ENCODE measurements at places on chromosomes 16 and 17.

GRCh38 chr17:79919862-79920720, 80.9 kb upstream of the CBX4 start:
- DNase-seq, result no peak

GRCh38 chr17:75561927-75562603, 25.5 kb upstream of the MYO15B start:
- no peak for DNase-seq

DNA sequence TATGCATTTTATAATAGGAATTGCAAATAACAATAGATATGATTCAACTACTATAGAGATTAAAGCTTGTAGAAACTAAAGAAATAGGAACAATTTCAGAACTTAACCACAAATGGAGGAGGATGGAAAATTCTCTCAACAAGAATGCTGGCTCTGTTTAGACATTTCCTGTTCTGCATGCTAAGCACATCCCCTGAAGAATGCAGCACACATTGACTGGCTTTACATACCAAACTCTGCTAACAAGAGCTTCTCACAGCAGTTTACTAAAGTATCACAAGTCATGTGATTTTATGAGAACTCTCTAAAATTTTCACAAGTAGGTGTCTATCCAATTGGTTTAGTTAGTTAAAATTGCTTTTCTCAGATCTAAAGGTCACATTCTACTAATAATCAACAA, 85.2 kb downstream of the SPAG9 start:
- peak; percentile 64 for DNase-seq

DNA sequence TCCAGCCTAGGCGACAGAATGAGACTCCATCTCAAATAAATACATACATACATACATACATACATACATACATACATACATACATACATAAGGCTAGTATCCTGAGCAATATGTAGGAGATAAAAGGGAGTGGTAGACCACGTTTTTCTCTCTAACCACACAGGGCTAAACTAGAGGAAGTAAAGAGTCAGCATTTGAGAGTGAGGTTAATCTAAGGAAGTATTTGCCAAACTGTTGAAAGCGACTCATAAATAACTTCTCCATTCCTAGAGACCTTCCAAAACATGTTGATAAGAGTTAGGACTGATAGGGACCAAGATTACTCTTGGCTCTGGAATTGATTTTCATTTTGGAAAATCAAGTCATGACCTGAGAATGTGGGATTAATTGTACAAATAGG, 68.9 kb downstream of the NEUROD2 start:
- DNase-seq, result no peak

DNA sequence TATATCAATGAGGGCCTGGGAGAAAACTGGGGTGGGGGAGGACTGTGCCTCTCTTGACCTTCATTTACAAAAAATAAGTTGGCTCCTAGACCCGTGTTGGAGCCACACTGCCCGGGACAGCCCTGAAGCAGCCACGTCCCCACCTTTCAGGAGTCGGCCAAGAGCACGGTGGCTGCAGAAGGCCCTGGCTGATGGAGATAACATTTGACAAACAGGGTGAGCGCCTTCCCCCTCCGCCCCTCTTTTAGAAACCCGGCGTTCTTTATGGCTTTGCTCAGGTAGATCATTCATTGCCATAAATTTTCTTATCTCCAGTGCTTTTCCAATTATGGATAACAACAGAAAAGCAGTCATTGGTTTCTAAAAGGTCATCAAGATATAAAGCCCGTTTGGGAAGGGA, 398.1 kb upstream of the TNRC6C start:
- no peak for DNase-seq

DNA sequence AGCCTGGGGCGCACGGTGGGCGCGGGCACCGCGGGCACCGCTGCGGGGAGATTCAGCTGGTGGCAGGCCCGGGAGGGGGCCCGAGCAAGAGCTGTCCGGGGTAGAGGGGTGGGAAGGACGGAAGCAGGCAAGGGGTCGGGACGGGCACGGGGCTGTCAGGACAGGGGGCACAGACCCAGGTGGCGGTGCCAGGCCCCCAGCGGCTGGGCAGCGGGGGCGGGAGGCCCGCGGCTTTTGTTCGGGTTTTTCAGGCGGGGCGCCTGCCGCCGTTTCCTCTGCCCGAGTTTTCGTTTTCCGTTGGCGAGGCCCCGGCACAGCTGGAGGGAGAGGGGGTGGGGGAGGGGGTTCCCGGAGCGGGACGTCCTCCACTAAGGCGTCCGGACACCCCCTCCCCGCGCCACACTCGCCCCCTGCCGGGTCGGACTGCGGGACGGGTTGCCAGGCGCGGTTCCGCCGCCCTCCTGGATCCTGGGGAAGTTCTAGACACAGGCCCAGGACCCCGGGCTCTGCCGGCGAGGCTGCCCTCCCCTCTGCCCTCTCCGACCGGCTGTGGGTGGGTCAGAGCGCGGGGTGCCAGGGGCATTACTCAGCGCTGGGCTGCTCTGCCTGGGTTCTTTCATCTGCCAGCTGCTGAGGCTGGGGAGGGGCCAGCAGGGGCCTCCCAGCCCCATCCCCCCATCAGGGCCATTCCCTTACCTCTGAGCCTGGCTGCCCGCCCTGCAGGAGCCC, 543 bp downstream of the ARHGAP23 start:
- no peak for DNase-seq

DNA sequence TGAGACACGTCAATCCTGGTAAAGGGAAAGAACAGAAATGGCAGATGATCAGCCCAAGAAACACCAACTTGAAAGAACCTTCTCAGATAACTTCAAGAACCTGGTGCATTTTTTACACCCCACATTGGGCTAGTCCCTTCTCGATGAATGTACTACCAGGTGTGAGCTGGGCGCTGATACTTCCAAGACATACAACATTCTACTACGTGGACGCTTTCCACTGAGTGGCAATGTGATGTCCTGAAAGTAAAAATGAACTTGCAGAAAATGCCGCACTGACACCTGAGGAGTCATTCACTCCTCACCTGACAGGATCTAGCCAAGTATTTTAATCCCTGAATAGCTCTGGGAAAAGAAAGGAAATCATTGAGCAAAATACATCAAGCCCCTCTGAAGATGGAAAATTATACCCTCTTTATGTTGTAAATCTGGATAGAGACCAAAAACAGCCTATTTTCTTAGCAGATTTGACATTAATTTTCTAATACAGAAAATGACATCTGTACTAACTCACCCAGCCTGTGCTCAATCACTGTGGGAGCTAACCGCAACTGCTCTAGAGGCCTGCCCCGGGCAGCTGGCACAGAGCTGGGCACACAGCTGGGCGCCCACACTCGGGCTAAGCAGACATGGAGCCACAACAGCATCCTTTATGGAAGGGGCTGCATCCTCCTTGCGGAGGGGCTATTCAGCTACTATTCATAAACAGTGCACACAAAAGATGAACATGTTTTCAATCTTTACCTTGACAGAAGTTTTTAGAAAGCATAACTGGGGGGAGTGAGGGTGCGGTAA, 16.2 kb downstream of the SNN start:
- DNase-seq, result no peak

DNA sequence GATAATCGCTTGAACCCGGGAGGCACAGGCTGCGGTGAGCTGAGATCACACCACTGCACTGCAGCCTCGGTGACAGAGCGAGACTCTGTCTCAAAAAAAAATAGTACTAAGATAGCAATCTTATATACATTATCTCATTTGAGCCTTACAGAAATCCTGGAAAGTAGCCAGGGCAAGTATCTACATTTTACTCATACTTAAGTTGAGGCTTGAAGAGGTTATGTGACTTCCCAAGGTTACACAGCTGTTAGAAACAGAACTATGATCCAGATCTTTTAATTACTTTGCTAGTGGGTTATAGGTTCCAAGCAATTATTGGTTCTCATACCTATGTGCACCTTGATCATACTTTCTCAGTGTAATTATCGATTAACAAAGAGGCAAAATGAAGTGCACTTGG, 15.4 kb downstream of the C17orf78 start:
- DNase-seq, result no peak

- peak; percentile 59 for DNase-seq
These were observed 1305.6 kb downstream of the CDH11 start for GRCh38 chr16:63816276-63816675.

- DNase-seq, result no peak
These were observed 1.1 kb downstream of the SPEM1 start for GRCh38 chr17:7421186-7421585.

All from spinal cord (tissue), 10 donors.